ENCODE measurements at places on chromosomes 16 and 17.

DNA sequence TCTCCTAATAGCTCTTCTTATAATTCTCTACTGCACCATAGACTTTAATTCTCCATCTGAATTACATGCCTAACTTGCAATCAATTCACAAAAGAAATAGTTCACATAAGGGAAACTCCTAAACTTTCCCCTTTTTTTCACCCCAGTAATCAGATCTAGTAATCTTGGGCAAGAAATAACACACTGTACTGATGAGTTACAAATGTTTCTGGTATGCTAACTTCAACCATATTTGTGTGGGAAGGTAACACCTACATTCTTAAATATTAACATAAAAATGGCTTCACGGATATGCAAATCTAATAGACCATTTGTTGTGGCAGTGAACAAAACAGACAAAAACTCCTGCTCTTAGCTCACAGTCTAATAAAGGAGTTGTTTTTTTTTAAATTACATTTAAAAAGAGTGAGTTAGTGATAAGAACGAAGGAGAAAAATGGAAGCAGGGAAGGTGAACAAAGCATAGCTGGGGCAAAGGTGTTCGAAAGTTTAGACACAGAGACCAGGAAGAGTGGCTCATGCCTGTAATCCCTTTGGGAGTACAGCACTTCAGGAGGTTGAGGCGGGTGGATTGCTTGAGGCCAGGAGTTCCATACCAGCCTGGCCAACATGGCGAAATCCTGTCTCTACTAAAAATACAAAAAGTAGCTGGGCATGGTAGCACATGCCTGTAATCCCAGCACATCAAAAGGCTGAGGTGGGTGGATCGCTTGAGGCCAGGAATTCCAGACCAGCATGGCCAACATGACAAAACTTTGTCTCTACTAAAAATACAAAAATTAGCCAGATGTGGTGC, 34.8 kb downstream of the CMTM3 start:
- DNase-seq = no peak

DNA sequence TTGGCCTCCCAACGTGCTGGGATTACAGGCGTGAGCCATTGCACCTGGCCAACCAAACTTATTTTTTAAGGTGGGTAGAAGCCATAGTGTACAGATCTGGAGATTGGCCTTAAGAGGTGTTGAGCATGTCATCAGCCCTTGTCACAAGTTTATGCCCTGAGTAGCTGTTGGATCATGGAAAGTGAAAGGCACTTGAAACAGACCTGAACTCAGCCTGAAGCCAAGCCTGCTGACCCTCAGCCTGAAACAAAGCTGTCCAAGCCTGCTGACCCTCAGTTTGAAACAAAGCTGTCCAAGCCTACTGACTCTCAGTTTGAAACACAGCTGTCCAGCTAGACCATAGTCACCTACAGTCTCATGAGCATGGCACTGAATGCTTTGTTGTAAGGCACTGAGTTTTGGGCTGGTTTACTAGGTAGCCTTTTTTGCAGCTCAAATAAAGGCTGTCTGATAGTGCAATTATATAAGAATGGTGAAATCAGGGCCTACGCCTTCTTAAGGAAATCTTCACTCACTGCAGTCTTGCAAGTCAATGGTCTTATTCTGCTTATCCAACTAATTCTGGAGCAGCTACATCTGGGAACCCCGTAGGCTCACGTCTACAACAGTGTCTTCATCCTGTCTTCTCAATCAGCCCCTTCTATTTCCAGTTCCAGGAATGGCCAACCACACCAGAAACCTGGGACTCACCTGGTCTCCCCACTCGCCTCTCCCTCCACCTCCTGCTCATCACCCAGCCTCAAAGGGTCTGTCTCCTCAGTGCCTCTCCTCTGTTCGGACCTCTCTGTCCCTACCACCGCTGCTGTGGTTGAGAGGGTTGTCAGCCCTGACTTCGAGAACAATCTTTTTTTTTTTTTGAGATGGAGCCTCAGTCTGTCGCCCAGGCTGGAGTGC, 2.9 kb upstream of the NPIPB15 start:
- DNase-seq = no peak

DNA sequence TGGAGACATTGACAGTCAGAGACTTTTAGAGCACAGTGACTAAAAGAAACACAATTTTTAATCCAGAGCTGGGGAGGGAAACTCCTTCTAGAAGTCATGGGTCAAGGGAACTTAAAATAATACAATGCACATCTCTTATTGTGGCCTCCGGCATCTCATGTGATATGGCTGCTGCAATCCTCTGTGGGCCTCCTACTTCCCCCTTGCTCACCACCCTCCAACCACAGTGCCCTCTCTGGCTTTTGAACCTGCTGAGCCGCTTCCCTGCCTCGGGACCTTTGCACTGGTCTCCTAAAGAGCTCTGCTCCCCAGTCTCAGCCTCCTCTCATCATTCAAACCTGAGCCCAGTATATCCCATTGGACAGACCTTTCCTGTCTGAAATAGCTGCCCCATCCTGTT, 47.6 kb downstream of the HS3ST2 start:
- DNase-seq = no peak

DNA sequence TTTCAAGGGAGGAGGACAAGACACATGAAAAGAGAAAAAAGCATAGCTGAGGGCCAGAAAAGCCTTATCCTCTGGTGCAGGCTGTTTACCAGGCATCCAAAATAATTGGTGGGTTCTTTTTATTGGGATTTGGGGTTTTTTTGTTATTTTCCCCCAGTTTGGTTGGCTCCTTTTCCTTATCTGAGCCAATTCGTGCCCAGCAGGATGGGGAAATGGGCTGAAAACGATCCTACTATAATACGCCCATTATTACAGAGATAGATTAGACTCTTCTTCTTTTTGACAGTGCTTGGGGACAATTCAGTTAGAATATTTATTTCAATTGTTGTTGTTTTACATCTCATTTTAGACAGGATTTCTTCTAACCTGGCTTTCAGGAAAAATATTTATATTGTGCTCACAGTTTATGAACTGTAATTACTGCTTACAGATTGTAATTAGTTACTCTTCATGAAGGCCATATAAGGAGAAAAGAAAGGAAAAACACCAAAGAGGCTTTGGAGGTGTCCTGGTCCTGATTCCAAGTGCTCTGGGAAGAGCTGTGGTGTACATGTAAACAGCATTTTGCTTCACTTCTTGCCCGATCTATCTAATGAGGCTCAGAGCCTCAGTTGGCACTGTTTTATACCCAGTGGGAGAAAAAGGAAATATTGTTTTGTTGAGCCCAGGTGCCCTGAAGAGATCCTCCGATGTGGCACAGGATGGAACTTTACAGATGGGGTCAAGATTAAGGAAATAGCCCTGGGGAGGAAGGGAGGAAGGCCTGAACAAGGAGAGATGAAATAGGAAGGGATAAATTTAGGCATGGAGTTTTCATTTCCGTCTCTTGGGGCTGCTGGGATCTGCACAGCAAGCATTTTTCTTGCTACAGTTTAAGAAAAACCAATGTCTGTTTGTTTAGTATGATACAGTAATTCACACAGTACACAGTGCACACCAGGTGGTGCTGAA, 611 bp upstream of the ANKRD40 start:
- DNase-seq = no peak

DNA sequence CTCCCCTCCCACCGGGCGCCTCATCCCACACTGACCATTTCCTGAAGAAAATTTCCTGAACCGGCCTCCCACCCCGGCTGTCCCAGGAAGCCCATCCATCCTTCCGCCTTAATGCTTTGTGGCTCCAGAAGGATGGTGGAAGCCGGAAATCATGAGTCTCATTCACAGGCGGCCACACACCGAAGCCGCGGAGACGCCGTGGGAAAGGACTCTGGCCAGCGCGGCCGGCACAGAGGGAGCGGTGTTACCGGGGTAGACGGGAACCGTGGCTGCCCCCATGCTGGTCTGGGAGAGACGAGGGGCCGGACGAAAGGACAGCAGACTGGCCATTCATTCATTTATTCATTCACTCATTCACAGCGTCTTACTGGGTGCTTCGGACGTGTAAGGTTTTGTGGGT, 326.8 kb downstream of the SEC14L1 start:
- DNase-seq = no peak

DNA sequence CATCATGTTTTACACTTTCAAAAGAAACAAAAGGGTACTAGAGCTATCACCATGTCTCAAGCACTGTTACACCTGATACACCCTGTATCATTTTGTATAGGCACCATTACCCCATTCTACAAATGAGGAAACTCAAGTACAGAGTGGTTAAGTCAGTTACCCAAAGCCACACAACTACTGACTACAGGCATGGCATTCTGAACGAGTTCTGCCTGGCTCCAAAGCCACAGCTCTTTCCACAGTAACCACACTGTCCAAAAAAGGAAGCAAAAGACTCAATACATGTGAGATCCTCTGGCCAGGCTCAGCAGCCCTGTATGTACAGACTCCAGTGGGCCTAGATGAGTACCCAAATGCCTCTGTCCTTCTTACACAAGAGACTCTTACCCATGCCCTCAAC, 4.7 kb downstream of the DYNC1LI2 start:
- DNase-seq = no peak

- no peak for DNase-seq
Observed at GRCh38 chr17:77475016-77475976, 334.5 kb downstream of the SEC14L1 start.

GRCh38 chr16:1093284-1094123, 2.5 kb downstream of the C1QTNF8 start:
- DNase-seq = no peak

- no peak for DNase-seq
Observed at GRCh38 chr17:6567528-6568183, 11.3 kb upstream of the PITPNM3 start.

DNA sequence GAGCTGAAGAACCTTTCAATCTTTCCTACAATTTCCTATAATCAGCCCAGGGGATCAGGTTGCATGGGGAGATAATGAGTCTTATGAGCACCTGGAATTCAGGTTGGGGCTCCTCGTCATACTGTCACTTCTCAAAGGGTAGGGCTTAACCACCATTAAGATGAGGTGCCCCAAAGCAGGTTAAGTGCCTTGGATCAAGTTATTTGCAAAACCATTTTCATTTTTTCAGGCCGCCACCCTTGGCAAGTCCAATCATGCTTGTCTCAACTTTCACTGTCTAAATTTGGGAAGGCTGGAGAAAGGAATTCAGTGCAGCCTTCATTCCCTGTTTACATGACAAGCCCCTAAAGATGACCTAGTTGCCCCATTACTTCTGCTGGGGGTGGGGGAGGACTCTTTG, 44.9 kb upstream of the TANGO6 start:
- DNase-seq = no peak

GRCh38 chr17:80877729-80878303, 113.8 kb upstream of the CHMP6 start:
- no peak for DNase-seq

- DNase-seq = no peak
Observed at GRCh38 chr16:35391328-35391727, 1931.9 kb downstream of the TP53TG3F start.

GRCh38 chr17:33968350-33969044, 286.6 kb upstream of the CCL2 start:
- no peak for DNase-seq

DNA sequence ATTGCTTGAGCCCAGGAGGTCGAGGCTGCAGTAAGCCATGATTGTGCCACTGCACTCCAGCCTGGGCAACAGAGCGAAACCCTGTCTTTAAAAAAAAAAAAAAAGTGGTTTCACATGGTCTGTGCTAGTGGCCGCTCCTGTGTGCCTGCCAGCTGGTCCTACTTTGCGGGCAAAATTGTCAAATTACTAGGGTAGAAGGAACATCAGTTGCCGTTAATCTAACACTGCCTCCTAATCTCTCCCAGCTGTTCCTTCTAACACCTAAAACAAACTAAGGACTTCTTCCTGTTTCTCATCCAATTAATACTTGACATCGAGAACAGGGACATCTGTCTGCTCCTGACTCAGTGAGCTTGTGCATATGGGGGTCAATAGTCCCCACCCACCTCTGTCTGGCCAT, 23.9 kb downstream of the TMEM11 start:
- no peak for DNase-seq

GRCh38 chr16:63714876-63715275, 1407.0 kb downstream of the CDH11 start:
- no peak for DNase-seq

DNA sequence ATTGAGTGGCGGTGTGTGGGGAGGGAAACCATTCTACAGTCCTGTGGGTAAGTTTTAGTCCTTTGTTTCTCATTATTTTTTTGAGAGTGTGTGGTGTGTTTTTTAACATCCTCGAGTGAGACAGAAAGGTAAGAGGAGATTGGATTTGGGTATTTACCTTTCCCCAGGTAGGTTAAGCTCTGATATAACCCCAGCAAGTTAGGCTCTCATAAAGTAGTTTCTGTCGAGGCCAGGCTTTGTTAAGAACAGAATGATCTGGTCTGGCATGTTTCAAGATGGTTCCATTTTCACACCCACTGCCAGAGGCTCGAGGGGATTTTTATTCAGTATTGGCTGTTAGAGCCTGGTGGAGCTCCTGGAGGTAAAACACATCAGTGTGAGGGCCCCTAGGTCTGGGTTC, 62.9 kb downstream of the BCAS3 start:
- DNase-seq = no peak
